Activated CD4-positive, alpha-beta T cell treated with anti-CD3 and anti-CD28 coated beads for 1 hour (primary cell): ENCODE measurements at places on chromosomes 16 and 17.

DNA sequence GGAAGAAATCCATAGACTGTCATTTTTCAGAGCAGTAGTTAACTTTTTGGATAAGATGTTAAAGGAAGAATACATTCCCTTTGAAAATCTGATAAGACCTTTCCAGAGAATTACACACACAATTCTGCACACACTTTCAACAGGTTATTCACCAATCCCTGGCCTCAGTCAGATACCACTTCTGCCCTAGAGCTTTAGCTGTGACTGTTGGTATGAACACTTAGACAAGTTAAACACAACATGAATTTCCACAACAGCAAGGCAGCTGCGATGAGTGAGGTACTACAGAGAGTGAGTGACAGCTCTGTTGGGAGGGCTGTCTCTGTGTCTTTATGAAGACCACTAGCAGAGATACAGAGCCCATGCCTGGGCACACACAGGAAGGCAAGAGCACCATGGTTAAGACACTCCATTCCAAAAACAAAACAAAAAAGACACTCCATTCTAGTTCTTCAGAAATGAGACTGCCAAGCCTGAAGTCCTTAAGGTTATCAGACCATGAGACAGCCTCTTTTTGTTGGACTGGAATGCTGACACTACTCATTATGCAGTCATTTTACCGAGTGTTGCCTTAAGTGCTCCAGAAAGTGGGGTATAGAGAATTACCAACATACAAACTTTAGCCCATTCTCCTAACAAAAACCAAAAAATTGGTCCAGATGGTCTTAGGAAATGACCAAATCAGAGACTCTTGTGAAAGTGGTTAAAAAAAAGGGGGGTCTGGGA lies 42.4 kb downstream of the TOM1L2 start:
- no peak for DNase-seq

- DNase-seq, result no peak
Observed at GRCh38 chr16:89584768-89585549, 9.4 kb downstream of the CPNE7 start.

- no peak for DNase-seq
Observed at GRCh38 chr16:74216319-74216718, 80.3 kb upstream of the PSMD7 start.

DNA sequence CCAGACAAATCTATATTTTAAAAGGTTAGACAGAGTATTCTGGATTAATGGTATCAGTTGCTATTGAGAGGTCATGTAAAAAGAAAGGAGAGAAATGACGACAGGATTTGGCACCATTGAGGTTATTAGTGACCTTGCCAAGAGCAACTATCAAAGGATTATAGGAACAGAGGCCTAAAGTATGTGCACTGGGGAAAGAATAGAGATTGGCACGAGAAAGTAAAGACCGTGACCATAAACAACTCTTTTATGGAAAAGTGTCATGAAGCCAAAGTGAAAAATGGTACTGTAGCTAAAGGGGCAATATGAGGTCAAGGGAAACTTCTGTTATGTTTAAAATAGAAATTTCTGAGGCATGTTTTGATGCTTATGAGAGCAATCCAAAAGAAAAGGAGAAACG lies 115.2 kb upstream of the KIF2B start:
- no peak for DNase-seq

- no peak for DNase-seq
Observed at GRCh38 chr16:12229759-12230594, 253.4 kb downstream of the SNX29 start.

GRCh38 chr16:74936902-74937560 lies 47.9 kb downstream of the WDR59 start:
- no peak for DNase-seq

DNA sequence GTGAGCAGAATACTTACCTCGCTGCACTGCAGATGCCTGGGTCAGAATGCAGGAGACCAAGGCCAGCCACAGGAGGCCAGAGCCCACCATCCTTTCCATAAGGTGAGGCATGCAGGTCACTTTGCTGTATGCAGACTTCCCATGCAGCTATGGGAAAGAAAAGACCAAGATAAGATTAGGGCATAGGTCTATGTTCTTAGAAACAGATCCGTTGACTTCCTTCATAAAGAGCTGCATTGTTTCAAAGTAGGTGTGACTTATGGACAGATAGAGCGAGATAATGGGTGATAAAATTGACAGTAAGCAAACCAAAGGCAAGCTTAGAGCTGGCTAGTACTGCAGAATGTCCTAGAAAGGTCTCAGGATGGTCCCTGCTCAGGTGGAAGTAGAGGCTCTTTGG lies 992 bp downstream of the GP2 start:
- DNase-seq, result no peak

- no peak for DNase-seq
Observed at GRCh38 chr16:71354156-71354555, 4.4 kb upstream of the CALB2 start.

DNA sequence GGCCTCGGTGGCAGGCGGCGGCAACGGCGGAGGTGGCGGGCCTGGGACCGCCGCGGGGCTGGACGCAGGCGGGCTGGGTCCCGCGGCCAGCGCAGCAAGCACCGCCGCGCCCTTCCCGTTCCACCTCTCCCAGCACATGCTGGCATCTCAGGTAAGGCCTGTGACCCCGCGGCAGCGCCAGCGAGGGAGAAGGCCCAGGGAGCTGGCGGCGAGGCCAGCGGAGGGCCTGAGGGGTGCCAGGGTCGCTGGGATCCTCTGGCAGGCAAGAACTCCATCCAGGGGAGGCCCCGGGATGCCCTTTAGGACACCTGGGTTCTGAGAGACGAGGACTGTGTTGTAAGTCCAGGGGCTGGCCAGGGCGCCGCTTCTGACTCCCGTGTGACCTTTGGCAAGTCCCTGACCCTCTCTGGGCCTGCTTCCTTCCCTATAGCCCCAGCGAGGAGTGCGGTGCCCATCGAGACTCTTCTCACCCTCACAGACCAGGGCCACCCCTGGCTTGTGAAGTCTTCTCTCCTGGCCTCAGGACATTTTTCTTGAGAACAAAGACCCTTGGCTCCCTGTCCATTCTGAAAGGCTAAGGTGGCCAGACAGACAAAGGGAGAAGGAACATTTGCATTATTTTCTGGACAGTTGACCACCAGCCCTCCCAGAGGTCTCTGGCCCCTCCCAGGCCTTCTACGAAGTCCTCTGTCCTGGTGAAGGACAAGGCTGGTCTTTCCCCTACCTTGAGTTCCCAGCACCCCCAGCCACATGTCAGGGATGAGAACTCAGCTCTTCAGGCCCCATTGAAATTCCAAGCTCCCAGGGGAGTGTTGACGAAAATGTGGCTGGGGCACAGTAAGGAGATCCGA lies 6.3 kb downstream of the TBX2 start:
- DNase-seq, result no peak

- DNase-seq, result no peak
Observed at GRCh38 chr16:84941921-84942320, 69.4 kb downstream of the ZDHHC7 start.

DNA sequence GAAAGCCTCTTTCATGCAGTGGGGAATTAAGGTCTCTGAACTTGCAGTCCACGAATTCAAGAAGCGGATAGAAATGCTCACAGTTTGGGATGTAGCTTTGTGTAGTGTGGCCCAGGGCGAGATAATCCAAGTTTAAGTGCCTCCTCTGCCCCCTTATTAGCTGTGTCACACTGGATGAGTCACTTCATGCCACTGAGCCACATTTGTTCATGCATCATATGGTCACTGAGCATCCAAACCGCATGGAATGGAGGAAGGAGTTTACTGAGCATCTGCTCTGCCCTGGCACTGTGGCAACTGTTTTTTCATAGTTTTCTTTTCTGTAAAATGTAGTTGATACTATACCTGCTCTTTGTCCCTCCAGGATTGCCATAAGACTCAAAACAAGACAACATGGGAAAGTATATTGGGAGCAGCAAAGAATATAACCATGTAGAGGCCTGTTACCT lies 15.1 kb upstream of the DHX8 start:
- no peak for DNase-seq

DNA sequence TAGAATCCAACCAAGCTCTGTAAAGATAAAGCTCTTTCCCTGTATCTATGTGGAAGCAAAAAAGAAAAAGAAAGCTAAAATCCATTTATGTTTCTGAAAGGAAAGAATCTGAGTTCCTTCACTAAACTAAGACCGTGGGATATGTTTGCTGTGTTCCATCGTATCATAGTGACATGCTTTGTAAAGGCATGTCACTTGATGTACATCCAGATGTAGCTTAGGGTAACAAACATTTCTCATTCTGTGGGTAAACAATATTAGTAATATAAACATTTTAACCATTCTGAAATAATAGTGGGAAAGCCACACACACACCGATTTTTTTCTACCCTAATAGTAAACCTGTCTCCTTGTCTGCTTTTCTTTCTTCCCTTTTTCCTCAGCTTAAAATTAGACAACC lies 78.1 kb downstream of the TUBD1 start:
- no peak for DNase-seq

DNA sequence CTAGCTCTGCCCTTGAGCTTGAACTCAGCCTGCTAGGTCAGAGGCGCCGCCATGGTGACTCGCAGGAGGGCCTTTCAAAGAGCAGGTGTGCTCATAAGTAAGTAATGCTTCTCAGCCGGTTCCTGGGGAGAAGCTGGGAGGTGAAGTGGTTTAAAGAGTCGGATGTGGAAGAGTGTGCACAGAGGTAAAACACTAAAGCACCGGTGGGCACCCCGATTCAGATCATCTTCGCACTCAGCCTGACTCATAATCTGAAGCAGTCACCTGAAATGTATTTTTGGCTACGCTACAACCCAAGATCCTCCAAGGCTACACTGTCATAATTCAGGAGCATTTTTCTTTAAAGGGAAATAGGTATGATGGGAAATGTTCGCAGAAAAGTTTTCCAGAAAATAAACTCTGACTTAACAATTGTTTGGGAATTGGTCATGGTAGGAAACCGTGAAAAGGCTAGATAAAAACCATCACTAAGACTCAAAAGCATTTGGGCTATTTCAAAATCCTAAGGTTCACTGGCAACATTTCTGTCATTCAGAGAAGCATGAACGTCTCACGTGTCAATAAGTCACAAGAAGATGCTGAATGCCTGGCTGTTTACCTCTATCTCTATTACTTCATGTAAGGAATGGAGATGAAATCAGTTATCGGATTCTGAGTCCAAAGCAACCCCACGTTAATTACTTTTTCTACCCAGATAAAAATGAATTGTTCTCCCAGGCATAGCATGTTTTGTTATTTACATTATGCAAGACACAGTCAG lies 17.8 kb downstream of the CDH8 start:
- no peak for DNase-seq

- DNase-seq, result no peak
Observed at GRCh38 chr16:9820476-9821246, 361.6 kb downstream of the GRIN2A start.

GRCh38 chr16:78443542-78444364 lies 344.3 kb downstream of the WWOX start:
- DNase-seq, result no peak

GRCh38 chr17:77928519-77929179 lies 29.9 kb upstream of the TNRC6C start:
- no peak for DNase-seq

- DNase-seq, result no peak
Observed at GRCh38 chr17:38996660-38997337, 29.6 kb upstream of the FBXO47 start.

DNA sequence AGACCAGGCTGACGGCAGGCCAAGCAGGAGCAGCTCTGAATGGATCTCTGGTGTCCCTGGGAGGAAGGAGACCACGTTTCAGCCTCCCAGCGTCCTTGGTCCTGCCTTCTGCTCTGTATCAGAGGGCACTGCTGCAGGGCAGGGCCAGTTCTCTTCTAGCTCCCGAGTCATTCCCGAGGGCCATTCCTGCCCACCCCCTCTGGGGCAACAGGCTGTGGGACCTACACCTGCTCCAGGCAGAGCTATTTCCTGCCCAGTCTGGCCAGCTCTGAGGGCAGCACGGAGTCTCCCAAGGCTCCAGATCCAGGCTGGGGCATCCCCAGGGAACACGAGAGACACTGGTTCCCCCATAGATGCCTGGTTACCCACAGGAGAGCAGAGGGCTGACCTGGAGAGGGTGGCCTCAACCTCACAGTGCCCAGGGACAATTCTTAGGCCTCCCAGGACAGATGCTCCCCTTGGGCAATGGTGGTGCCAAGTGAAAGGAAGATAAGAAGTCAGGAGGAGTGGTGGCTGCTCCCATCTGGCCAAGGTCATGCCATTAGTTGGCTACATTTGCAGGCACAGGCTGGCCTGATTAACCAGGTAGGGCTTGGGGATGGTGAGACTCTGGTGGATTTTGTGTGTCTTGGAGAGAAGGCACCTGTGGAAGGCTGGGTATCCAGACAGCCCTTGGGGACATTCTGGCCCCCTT lies 2.0 kb downstream of the WFIKKN2 start:
- DNase-seq, result no peak

DNA sequence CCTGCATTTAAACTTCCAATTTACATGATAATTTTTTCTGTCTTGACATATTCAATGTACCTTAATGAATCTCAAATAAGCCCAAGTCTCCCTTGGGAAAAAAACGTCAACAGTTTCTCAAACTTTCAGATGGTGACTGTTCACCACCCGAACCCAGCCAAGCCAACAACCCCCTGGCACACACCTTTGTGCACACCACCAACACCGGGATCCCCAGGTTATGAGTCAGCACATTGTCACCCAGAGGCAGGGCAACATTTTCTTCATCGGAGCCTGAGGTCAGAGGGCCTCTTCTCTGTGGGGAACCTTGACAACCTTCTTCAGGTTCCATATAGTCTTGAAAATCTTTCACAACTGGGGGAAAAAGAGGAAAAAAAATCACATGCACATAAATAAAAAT lies 15.5 kb downstream of the DYNC1LI2 start:
- DNase-seq, result no peak

- DNase-seq, result no peak
Observed at GRCh38 chr16:13733561-13733960, 186.4 kb upstream of the ERCC4 start.

GRCh38 chr17:28046034-28046825 lies 3.8 kb downstream of the NLK start:
- DNase-seq, result no peak

GRCh38 chr16:80671281-80671849 lies 130.6 kb downstream of the DYNLRB2 start:
- no peak for DNase-seq

GRCh38 chr16:3262517-3262916 lies 6.1 kb upstream of the MEFV start:
- DNase-seq, result no peak
